Activated CD4-positive, alpha-beta memory T cell treated with anti-CD3 and anti-CD28 coated beads, Interleukin-2, amount 10 ng/mL, durations not matched to agents 7 days and 5 days (primary cell): ENCODE measurements at places on chromosomes 4 and X.

DNA sequence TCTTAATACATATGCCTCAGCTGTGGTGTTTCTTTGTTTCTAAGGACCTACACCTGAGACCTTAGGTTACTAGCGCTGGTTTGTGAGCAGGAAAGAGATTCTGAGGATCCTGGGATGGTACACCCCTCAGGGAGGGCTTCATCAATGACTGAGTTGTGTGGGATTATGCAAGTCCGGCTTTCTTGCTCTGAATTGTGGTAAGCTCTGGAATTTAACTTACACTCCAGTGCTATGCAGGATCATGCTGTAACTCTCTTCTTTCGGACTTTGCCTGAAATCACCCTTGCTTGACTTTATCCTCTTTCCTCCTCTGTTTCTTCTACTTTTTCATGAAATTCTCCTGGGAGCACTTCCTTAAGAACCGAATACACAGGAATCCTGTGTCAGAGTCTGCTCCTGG, 431.5 kb upstream of the BOD1L1 start:
- no peak for DNase-seq
- no peaks in the 10 kb centered on the region for H3K4me1 ChIP-seq
- H3K27ac ChIP-seq: no peak overlapping the region
- no peaks in the 10 kb centered on the region for H3K27me3 ChIP-seq
- H3K4me3 ChIP-seq: no peak overlapping the region

DNA sequence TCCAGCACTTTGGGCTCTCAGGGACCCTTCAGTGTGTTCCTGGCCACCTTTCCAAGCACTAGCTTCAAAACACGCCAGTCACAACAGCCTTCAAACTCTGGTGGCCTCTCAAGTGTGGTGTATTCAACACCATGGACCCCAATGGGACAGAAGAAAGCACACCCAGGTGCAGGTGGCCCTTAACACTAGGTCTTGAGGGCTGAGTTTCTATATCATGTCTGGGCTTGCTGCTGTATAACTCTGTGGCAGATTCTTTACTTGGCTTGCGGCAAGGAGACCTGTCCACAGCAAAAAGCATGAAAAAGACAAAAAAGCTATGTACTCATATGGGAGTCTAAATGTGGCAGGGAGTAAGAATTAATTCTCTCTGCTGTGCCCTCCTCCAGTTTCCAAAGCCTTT, 23.1 kb downstream of the MSL3 start:
- no peak overlapping the region for H3K4me3 ChIP-seq
- no peaks in the 10 kb centered on the region for H3K4me1 ChIP-seq
- no peaks in the 10 kb centered on the region for H3K27me3 ChIP-seq
- H3K27ac ChIP-seq: no peak overlapping the region
- no peak for DNase-seq
- peaks cover 4% of the 10 kb centered on the region for H3K36me3 ChIP-seq

GRCh38 chr4:126627255-126627654, 1005.5 kb upstream of the INTU start:
- no peaks in the 10 kb centered on the region for H3K27me3 ChIP-seq
- DNase-seq: no peak
- H3K4me1 ChIP-seq: no peaks in the 10 kb centered on the region
- H3K27ac ChIP-seq: no peak overlapping the region

GRCh38 chr4:1575418-1576303, 108.5 kb downstream of the FAM53A start:
- no peak overlapping the region for H3K4me3 ChIP-seq
- no peaks in the 10 kb centered on the region for H3K4me1 ChIP-seq
- H3K36me3 ChIP-seq: no peaks in the 10 kb centered on the region
- no peak for DNase-seq
- no peak overlapping the region for H3K27ac ChIP-seq
- H3K27me3 ChIP-seq: no peaks in the 10 kb centered on the region

- peaks cover 2% of the 10 kb centered on the region for H3K36me3 ChIP-seq
- DNase-seq: no peak
- H3K27me3 ChIP-seq: peaks cover 1% of the 10 kb centered on the region
- no peaks in the 10 kb centered on the region for H3K4me1 ChIP-seq
- H3K27ac ChIP-seq: no peak overlapping the region
- H3K4me3 ChIP-seq: no peak overlapping the region
Observed at GRCh38 chr4:8069102-8069752, 89.4 kb downstream of the ABLIM2 start.

- H3K4me1 ChIP-seq: peaks cover 9% of the 10 kb centered on the region
- no peak overlapping the region for H3K4me3 ChIP-seq
- no peak for DNase-seq
- no peak overlapping the region for H3K27ac ChIP-seq
Observed at GRCh38 chrX:13985697-13986435, 43.8 kb downstream of the GEMIN8 start.

DNA sequence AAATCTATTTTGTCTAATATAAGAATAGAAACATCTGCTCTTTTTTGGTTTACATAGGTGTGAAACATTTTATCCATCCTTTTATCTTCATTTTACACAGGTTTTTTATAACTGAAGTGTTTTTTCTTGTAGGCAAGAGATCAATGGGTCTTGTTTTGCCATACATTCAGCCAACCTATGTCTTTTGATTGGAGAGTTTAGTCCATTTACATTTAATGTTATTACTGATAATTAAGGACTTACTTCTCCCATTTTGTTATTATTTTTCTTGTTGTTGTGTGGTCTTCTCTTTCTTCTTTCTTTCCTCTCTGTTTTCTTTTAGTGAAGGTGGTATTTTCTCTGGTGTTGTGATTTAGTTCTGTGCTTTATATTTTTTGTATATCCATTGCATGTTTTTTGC, 785.3 kb downstream of the ARAP2 start:
- no peaks in the 10 kb centered on the region for H3K36me3 ChIP-seq
- no peak for DNase-seq
- H3K27me3 ChIP-seq: no peaks in the 10 kb centered on the region
- no peak overlapping the region for H3K4me3 ChIP-seq

DNA sequence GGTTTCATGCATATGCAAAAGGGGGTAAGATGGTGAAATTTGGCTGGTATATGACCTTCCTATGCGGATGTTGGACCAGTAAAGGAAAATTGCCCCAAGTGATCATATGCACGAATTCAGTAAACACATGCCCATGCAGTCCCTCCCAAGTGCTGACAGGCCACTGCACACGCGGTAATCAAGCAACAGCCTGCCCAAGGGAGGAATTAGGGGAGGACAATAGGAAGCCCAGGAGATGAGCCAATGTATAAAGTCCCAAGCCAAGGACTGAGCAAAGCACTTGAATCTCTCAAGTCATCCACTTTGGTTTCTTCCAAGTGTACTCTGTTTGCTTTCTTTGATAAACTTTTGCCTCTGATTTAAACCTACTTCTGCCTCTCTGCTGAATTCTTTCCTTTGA, 21.1 kb downstream of the MAGEB16 start:
- H3K27me3 ChIP-seq: no peaks in the 10 kb centered on the region
- no peaks in the 10 kb centered on the region for H3K4me1 ChIP-seq
- no peak for DNase-seq
- no peaks in the 10 kb centered on the region for H3K36me3 ChIP-seq
- no peak overlapping the region for H3K4me3 ChIP-seq

DNA sequence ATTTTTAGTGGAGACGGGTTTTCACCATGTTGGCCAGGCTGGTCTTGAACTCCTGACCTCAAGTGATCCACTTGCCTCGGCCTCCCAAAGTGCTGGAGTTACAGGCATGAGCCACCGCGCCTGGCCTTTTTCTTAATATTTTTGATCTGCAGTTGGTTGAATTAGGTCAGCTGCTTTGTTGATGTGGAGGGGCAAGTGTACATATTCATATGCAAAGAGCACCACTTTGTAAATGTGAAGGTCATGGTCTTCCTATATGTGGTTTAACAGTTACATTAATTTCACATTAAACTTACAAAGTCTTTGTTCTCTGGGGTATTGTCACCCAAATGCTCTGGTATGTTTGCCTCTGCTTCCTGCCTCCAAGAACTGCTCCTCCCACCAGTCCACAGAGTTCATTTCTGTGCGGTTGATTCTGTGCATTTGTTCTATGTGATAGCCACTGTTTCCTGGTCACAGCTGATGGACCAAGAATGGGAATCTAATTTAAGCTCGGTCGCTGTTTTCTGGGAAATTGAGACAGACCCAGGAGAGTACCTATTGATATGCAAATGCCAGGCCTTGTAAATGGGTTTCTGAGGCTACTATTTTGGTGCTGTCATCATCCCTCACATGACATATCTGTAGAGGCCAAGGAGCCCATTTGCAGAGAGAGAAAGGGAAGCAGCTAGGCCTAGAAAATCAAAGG, 26.9 kb upstream of the HPSE start:
- no peak overlapping the region for H3K27ac ChIP-seq
- H3K27me3 ChIP-seq: peaks cover 6% of the 10 kb centered on the region
- H3K36me3 ChIP-seq: no peaks in the 10 kb centered on the region

DNA sequence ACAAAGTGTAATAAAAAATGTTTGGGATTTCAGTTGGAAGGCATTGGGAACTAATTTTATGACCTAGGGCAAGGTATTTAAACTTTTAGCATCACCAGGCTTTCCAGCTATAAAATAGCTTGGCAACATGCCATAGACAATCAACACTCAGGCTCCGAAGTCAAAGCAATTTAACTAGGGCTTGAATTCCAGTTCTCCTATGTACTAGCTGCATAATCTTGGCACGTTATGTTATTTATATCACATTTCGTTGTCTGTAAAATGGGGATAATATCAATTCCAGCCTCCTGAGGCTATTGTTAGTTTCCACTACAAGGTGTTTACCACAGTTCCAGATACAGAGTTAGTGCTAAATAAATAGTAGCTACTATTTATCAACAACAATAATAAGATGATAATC, 78.8 kb downstream of the DMD start:
- no peak for DNase-seq
- H3K4me1 ChIP-seq: no peaks in the 10 kb centered on the region
- no peak overlapping the region for H3K4me3 ChIP-seq
- H3K36me3 ChIP-seq: no peaks in the 10 kb centered on the region
- no peaks in the 10 kb centered on the region for H3K27me3 ChIP-seq
- H3K27ac ChIP-seq: no peak overlapping the region
